ENCODE measurements at places on chromosomes 2 and 18.

DNA sequence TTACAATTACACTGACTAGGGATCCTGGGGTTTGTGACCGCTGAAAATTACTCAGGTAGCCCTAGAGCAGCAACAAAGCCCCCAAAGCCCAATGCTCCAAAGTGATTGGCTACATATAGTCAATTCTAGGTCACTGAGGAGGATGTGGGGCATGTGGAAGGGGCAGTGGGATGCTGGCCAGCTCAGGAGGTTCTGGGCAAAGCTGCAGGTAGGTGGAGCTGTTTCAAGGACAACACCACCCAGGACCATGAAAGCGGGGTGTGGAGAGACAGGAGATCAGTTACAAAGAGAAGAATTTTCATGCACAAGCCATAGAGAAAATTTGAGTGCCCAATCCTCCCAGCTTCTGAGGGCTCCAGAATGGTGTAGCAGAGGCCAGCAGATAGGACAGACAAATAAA, 75.0 kb upstream of the CCDC85A start:
- no peak for DNase-seq

- no peak for DNase-seq
These were observed 421.6 kb downstream of the SOX11 start for GRCh38 chr2:6113786-6114185.

- no peak for DNase-seq
These were observed 32.4 kb upstream of the ATL2 start for GRCh38 chr2:38409156-38410102.

GRCh38 chr2:237355701-237356100, 58.3 kb downstream of the COL6A3 start:
- DNase-seq = no peak

DNA sequence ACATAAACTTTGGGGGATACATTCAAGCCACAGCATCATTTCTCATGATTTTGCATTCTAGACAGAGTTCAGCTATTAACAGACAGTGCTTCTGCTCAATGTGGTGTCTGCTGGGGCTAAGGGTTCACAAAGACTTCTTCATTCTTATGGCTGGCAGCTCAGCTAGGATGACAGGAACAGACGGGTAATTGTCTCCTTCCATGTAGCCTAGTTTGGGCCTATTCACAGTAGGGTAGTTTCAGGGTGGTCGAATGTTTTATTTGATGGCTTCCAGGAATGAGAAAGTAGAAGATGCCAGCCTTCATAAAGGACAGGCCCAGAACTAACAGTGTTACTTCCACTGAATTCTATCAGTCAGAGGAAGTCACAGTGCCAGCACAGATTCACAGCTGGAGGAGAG, 26.0 kb upstream of the BCL2L11 start:
- DNase-seq = no peak

DNA sequence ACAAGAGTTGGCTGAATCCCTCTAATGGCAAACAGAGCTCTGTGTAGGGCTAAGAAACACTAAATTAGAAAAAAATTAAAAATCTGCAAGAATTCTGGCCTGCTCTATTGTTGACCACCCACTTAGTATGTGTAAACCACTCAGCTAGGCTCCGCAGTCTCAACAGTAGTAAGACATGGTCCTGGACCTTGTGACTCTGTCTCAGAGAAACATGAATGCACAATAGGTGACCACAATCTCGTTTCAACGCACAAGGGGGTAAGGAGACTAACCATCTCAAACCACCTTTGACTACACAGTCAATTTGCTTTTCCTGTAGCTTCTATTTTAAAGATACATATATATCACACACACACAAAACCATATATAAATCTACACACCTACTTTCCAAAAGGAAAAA, 16.5 kb downstream of the SEPTIN10 start:
- DNase-seq = no peak

DNA sequence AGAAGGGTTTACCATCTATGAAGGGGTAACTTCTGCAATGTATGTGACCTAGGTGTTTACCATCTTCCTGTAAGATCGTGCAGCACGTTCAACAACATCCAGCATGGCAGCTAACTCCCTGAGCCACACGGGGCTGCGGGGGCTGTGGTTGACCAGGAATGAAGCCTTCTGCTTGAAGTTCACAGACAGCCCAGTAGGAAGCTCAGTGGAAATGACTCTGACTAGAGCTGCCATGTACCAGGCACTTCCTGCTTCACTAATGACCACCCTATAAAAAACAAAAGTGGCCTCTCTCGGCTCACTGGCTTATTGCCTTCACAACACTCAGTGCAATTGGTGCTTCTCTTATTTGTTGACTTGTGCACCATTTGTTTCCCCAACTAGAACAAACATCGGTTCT, 99.7 kb upstream of the SMAD7 start:
- no peak for DNase-seq

GRCh38 chr2:223952280-223952968, 4.8 kb upstream of the MRPL44 start:
- DNase-seq = no peak

DNA sequence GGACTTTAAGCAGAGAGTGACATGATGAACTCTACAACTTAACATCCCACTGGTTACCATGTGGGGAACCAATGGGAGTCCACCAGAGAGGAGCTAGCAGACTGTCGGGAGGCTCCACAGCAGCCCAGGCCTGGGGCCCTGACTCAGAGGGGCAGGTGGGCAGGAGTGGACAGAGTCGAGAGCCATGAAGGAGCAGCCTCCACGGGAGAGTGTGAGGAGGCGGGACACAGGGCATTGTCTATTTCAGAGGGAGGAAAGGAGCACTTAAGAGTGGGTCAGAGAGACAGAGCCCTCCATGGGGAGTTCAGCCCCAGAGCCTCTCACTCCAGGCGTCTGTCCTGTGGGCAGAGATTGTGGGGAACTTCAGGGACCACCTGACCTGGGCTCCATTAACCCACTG, 118.7 kb downstream of the CYP26B1 start:
- no peak for DNase-seq

DNA sequence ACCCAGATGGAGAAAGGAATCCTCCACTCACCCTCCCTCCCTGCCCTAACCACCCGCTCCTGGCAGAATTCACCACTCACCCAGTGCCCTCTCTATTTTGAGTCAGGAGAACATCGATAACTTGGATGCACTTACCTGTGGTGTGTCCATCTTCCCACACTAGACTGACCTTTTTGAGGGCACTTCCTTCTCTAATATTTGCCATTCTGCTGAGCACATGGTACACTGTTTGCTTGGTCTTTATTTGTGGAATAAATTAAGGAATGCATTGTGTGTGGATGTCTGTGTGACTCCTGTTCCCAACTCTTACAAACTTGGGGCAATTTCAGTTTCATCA, 133.7 kb downstream of the ACKR3 start:
- no peak for DNase-seq

- DNase-seq = no peak
These were observed 51.2 kb downstream of the HPCAL1 start for GRCh38 chr2:10353931-10354330.

- DNase-seq = no peak
These were observed 1090.2 kb downstream of the SUCLG1 start for GRCh38 chr2:83368916-83369315.

GRCh38 chr2:53952519-53952918, 18.3 kb downstream of the PSME4 start:
- no peak for DNase-seq

GRCh38 chr2:80531319-80531718, 226.8 kb upstream of the LRRTM1 start:
- no peak for DNase-seq

DNA sequence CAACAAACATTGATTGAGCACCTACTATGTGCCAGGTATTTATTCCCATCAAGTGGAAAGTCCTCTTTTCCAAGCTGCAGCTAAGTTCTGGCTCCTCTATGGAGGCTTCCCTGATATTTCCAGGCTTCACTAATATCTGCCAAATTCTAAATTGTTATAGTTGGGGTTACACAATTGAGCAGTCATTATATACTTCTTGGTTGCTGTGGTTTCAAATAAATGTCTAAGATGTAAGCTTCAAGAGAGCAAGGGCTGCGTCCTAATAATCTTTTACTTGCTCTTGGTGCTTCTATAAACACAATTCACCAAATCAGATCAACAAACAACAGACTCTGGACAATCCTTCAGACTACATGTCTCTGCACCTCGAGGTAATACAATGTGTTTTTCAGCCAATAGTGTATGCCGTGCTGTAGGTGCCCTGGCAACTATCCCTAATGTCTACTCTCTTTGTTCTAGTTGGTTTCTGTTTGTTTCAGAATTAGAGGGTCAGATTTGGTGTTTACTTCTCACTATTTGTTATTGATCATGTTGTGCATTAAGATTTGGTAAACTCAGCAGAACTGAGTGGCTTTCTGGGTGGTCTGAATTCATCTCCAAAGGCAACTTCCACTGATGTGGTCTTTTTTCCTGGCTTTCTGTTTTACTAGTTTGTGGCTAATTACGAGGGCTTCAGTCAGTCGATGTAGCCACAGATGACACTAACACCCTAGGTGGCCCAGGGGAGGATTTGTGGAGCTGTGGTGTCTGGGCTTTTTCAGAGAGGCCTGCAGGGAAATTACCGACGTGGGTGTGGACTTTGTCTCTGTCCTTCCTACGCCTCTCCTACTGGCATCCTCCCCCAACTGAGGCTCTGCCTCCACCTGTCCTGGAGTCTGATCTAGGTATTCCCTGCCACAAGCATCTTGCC, 50.4 kb downstream of the CDCA7 start:
- no peak for DNase-seq

DNA sequence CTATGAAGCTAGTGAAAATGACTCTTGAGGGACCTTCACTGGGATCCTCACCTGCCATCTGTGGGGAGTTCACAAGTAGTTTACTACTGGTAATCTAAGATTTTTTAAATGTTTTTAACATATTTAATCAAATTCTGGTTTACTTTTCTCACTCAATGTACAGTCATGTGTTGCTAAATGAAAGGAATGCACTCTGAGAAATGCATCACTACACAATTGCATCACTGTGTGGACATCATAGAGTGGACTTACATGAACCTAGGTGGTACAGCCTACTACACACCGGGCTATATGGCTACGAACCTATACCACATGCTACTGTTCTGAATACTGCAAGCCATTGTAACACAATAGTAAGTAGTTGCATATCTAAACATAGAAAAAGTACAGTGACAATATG, 528.0 kb downstream of the BCL11A start:
- no peak for DNase-seq

DNA sequence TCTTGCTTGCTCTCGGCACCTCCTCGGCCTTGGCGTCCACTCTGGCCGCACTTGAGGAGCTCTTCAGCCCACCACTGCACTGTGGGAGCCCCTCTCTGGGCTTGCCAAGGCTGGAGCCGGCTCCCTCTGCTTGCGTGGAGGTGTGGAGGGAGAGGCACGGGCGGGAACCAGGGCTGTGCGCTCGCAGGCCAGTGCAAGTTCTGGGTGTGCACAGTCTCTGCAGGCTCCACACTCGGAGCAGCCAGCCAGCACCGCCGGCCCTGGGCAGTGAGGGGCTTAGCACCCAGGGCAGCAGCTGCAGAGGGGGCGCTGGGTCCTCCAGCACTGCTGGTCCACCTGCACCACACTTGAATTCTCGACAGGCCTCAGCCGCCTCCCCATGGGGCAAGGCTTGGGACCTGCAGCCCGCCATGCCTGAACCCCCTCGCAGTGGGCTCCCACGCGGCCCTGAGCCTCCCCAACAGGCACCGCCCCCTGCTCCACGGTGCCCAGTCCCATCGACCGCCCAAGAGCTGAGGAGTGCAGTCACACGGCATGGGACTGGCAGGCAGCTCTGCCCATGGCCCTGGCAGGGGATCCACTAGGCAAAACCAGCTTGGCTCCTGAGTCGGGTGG, 411.2 kb upstream of the CHAC2 start:
- no peak for DNase-seq

DNA sequence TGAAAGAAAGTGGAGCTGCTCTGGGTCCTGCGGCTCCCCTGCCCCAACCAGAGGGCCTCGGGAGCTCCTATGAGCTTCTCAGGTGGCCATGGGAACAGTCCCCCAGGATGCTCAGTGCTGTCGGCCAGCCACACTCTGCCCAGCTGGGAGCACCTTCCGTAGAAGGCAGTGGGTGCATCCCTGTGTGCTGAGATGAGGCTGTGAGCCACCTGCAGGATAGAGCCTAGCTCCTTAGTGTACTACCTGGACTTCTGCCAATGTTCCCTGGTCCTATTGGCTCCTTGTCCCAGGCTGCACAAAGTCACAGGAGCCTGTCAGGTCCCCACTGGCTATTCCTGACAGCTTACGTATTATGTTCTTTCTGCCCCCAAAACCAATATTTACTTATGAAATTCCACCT, 16.1 kb downstream of the PRELID3A start:
- DNase-seq = no peak

GRCh38 chr2:68742626-68743415, 8.2 kb downstream of the ARHGAP25 start:
- DNase-seq = no peak

- no peak for DNase-seq
These were observed 39.1 kb upstream of the FAM136A start for GRCh38 chr2:70340761-70341476.

DNA sequence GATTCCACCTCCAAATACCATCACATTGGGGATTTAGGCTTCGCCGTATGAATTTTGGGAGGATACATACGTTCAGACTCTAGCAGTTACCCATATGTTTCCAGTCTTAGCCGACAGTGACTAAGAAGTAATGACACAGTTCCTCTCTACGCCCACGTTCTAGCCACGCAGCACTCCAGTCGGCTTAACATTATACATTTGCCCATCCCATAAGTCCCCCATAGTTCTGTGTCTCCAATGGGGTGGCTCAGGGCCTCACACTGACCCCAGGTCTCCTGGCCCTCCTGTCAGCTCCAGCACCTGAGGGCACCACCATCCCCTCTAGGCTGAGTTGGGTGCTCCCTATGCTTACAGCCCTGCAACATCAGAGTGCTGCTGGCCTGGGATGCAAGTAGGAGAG, 18.4 kb upstream of the CNDP2 start:
- DNase-seq = no peak

DNA sequence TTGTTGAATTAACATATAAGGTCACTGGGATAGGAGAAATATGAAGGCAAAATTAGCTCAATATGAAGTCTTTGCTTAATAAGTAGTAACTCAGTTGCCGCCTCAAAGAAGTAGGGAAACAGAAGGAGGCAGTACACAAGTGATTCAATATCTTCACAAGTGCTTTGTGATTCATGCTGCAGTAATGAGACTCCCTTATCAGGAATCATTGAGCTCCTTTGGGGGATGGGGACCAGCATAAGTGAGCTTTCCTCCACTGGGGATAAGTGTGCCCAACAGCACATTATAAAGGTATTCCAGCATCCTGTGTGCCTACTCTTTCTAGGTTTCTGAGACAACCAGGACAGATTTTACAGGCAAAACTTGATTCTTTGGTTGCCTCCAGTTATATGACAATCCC, 323.4 kb upstream of the UBE2E3 start:
- DNase-seq = no peak

- DNase-seq = no peak
These were observed 51.1 kb downstream of the PAPOLG start for GRCh38 chr2:60806988-60807681.

GRCh38 chr2:213551526-213551925, 267.3 kb downstream of the SPAG16 start:
- no peak for DNase-seq

DNA sequence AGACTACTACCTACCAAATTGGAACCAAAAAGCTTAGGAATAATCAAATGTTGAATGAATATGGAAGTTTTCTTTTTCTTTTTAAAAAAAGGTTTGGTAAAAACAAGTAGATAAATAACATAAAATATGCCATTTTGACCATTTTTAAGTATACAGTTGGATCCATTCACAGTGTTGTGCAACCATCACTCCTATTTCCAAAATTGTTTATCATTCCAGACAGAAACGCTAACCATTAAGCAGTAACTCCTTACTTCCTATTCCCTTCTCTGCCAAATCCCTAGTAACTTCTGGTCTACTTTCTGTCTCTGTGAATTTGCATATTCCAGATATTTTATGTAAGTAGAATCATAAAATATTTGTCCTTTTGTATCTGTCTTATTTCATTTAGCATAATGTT, 39.8 kb downstream of the CD302 start:
- no peak for DNase-seq

GRCh38 chr2:74010087-74010541, 25.4 kb downstream of the TET3 start:
- DNase-seq = no peak

All from cortex of kidney (tissue), 1 donor.